ENCODE measurements at places on chromosomes 7 and 10. TPM values are rescaled to one million over a fixed set of nuclear protein-coding genes. Genes with fewer than 3 reads are reported as not detected.

The LRGUK gene
- 0.87 TPM for total RNA-seq

The COL26A1 gene
- not detected for total RNA-seq

- DNase-seq: no peak
Observed at GRCh38 chr7:29289156-29290021, 94.8 kb downstream of the CHN2 start.

- DNase-seq: no peak
Observed at GRCh38 chr10:51469686-51470085, 229.7 kb downstream of the CSTF2T start.

DNA sequence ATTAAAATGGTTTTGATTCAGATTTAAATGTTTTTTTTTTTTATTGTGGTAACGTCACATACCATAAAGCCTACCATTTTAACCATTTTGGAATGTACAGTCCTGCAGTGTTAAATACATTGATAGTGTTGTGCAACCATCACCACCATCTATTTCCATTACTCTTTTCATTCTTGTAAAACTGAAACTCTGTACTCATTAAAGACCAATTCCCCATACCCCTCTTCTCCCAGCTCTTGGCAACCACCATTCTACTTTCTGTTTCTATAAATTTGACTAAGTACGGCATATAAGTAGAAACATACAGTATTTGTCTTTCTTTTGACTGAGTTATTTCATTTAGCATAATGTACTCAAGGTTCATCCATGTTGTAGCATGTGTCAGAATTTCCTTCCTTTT lies 96.2 kb downstream of the EXOC4 start:
- no peak for DNase-seq

DNA sequence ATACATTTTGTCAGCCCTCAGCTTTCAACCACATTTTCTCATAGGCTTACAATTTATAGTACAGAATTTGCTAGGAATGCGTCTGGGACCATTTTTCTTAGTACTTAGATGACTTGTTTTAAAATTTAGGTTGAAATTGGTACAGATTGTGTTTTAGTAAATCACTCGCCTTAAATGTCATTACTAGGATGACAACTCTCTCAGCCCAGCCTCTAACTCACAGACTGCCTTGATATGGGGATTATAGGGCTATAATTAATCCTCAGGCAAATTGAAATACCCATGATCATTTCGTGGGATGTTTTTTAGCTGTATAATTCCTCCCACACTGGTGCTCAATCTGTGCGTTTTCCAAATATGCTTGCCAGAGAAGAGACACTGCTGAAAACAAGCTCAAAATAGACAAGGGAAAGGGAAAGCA lies 299.7 kb upstream of the AKR1E2 start:
- DNase-seq: no peak

DNA sequence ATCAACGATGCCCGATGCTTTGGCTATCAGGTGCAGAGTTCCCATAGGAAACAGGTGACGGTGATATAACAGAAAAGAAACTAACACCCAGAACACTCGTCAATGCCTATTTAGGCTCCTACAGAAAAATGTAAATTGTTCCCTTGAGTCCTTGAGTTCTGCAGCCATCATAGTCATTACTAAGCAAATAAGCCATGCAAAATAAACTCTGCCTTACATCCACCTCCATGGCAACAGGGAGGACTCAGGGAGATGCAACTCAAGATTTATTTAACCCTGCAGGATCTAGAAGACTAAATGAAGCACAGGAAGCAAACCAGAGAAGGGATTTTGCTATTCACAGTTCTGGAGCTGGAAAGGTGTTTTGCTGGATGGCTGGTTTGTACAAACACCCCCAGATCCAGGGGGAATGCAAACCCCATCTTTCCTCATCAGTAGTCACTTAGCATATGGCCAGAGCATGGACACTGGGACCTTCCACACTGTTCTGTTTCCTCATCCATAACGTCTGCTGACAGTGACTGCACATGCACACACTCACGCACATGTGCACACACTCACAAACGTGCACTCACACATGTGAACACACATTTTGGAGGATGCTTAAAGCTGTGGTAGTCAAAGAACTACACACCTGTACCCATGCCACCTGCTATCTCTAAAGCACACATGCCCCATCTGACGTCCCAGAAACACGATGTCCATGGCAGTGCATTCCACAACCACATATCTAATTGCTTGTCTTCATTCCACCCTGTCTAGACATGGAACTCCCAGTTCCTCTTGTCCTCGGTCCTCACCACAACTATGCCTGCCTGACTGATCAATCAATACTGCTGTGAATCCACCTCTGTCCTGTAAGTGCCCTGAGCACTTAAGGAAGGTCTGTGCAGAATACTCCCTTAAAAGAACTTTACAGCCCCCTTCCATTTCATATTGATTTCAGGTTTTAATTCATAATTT lies 178.2 kb downstream of the COBL start:
- no peak for DNase-seq

DNA sequence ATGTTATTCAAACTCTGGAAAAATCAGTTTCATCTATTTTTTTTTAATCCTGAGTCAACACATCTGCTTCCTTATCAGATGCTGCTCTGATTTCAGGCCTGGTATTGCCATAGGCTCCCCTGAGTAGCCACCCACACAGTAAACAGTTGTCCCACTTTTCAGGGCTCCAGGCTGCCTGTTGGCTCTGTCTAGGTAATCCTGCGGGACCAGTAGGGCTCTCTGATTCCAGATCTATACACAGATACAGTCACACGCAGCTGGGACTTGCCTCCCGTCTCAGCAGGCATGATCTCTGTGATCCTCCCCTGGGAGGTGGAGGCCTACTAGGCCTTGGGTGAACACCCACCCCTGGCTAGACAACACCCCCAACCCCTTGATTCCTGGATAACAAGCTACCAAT lies 206.1 kb downstream of the CREB5 start:
- no peak for DNase-seq

- DNase-seq: no peak
Observed at GRCh38 chr7:15609287-15609686, 47.5 kb upstream of the AGMO start.

Data from mesenteric fat pad (tissue), 1 donor.